ENCODE measurements at places on chromosomes 5 and 9.
A peak's percentile ranks its signal among the peaks of the same experiment; 100 is the strongest.

GRCh38 chr9:72440992-72441847 is 76.2 kb upstream of the ZFAND5 start:
- no peak for DNase-seq

DNA sequence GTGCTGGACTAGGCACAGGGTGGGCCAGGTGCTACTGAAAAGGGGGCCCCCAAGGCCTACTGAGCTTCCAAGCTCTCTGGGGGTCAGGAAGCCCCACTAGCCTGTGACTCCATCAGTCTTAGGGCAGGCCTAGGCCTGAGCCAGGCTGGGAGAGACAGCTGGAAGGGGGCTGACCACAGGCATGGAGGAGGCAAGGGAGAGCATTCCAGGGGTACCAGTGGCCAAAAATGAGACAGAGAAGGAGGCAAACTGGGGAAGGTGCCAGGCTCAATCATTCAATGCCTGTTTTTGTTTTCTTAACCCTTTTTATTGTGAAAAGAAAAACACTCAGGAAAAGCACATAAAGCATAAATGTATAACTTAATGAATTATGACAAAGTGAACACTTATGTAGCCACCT is 26.2 kb upstream of the TCF7 start:
- DNase-seq = no peak

DNA sequence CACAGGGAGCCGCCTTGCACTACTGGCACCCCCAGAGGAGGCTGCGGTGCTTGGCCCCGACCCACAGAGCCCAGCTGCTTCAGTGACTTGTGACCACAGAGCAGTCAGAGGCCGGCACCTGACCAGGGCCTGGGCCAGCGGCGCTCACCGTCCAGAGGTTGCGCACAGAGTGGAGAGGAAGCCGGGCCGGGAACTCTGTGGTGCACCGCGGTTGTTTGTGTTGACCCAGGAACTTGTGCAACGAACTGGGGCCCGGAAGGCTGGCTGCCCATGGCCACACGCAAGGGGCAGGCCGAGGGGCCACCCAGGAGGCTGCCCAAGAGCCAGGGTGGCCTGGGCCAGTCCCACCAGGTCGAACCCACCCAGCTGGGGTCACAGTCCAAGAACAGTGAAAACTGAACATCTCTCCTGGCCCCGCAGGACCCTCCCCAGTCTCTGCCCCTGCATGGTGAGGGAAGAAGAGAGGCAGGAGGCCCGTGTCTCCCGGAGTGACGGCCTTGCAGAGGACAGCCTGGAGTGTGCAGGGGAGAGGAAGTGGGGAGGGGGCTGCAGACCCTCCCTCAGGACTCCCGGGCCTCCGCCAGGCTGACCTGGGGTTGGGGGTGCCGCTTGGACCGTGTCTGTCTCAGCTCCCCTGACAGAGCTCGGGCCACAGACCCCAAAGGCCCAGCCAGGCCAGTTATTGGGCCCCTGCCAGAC is 42.8 kb upstream of the EGFL7 start:
- DNase-seq = no peak

- no peak for DNase-seq
Measured at GRCh38 chr9:130763331-130764171, 70.0 kb downstream of the EXOSC2 start.

DNA sequence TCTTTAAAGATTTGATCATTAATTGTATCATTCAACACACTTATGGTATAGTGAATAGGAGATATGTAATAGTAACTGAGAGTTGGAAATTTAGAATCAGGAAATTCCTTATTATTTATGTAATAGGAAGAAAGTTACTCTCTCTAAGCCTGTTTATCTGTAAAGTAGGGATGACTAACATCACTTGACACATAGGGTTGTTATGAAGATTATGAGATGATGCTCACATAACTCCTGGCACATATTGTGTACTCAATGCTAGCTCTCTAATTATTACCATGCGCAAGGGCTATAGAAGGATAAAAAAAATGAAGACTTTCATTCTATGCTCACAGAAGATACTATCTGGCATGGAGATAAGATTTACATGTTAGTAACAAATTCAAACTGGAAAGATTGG is 149.9 kb downstream of the ISOC1 start:
- peak; percentile 65 for DNase-seq

DNA sequence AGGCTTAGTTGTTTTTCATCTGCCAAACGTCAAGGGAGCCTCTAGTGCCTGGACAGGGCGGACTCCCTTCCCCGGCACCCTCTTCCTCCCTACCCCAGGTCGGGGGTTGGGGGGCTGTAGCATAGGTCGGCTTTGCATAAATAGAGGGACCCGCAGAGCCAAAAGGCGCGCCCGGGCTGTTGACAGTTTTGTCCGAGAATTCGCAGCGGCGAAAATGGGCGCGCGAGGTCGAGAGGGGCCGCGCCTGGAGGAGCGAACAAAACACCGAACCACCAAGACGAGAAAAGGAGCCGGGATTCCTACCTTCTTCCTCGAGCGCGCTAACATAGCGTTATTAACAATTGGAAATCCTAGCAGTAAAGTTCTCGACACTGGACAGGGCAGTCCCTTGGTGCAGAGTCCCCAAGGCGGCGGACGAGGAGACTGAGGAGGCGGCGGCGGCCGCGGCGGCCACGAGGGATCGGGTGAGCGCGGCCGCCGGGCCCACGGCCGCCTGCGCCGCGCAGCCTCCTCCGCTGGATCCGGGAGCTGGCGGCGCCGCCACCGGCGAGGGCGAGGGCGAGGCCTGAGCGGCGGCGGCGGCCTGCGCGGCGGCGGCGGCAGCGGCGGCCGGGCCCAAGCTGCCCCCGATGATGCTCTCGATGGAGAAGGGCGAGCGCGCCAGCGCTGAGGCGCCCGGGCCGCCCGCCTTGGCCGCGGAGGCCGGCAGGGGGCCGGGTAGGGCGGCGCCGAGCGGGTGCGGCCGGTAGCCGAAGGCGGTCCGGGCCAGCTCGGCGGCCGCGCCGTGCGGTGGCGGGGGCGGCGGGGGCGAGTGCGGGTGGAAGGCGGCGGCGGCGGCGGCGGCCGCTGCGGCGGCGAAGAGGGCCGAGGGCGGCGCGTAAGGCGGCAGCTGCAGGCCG is 1.7 kb downstream of the FOXD1 start:
- DNase-seq = no peak

DNA sequence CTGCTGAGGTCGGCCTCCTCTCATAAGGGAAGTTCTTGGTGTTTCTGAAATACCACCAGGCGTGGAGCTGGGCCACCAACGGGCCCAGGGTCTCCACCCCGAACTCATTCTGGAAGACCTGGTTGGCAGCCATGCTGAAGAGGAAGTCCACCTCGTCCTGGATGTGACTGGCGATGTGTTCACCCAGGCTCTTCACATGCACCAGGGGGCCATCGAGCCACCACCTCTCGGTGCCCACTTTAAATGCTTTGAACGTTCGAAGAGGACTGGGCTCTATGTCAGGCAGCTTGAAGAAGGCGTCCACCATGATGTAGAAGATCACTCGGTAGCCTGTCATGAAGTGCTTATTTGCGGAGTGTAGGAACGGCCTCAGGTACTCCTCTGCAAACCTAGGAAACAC is 15.1 kb downstream of the GLT6D1 start:
- DNase-seq = no peak

DNA sequence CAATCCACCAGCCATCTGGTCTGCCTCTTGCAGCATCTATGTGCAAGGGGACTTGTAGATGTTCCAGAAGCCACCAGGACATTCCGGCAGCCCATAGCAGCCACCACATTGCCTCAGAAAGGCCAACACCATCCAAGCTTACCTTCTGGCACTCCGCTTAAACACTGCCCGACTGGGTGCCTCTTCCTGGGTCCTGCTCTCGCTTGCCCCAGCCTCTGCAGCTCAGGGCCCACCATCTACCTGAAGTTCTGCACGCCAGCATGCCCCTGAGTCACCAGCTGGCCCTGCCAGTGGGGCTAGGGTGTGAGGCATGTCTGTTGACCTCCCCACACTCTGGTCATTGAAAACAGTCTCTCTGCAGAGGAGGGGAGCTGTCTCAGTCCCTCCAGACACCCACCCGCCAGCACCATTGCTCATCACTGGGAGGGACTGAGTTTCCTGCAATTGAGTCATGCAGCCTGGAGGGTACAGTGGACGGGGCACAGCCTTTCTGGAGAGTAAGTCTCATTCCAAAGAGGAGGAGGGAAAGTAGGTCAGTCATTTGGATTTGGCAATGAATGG is 16.9 kb upstream of the COL5A1 start:
- DNase-seq = peak; percentile 74

DNA sequence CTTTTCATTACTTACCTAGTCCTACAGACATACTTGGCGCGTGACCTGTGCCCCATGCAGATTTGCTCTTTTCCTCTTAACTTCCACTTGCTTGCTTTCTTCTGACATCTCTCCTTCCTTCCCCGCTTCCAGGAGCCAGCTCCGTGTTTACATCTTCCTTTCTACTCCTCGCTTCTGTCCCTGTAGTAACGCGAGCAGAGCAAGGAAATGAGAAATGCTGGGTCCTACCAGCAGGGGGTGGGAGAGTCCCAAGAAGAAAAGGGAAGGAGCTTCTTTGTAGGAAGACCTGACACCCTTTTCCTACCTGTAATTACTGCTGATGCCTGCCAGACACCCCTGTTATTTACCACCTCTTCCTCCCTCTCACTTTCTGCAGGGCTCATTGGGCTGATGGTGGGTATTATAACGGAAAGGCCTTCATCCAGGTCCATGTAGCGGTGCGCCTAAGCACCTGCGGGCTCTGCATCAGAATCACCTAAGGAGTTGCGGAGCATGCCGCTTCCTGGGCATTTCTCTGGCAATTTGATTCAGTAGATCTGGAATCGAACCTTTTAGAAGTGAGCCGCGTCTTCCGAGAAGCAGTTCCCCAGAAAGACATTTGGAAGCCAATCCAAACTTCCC is 1260.8 kb upstream of the WWC1 start:
- no peak for DNase-seq
